ENCODE measurements at places on chromosomes 12 and 14.

DNA sequence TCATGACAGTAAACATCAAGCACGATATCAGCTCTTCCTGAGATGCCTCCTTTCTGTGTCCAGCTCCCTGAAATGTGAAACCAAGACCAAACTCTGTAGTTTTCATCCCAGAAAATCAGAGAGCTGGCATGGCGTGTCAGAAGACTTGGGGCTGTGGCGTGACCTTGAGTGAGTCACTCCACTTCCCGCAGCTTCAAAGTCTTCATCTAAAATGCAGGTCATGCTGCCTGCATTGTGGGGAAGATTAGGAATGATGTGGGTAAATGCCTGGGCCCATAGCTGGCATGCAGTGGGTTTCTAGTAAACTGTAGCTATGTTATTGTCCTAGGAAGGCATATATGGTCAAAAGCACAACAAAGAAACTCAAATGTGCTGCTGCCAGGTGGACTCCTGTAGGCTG is 28.8 kb downstream of the OAS2 start:
- DNase-seq, result no peak

GRCh38 chr12:113163030-113163360 is 13.5 kb downstream of the CFAP73 start:
- DNase-seq, result no peak

GRCh38 chr12:24838531-24838950 is 110.4 kb downstream of the BCAT1 start:
- no peak for DNase-seq

DNA sequence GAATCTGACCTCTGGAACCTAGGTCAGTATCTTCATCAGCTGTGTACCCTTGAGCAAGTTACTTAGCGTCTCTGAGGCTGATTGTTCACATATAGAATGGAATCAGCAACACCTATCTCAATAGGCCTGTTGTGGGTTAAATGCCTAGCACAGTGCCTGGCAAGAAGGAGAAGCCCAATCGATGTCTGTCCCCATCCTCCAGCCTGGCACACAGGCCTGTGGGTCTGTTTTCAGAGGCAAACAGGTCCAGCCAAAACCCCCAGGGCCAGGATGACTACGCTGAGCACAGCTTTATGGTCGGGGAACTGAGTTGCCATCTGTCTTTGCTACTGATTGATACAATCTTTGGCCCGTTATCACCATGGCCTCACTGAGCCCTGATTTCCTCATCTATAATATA is 89.2 kb downstream of the NUAK1 start:
- no peak for DNase-seq

GRCh38 chr12:55642267-55642666 is 5.6 kb downstream of the OR10P1 start:
- DNase-seq, result no peak
